ENCODE measurements at places on chromosomes 2 and 18.

GRCh38 chr2:238895891-238896600, 48.2 kb downstream of the TWIST2 start:
- no peak for DNase-seq

GRCh38 chr18:57854726-57855125, 51.6 kb upstream of the ATP8B1 start:
- no peak for DNase-seq

DNA sequence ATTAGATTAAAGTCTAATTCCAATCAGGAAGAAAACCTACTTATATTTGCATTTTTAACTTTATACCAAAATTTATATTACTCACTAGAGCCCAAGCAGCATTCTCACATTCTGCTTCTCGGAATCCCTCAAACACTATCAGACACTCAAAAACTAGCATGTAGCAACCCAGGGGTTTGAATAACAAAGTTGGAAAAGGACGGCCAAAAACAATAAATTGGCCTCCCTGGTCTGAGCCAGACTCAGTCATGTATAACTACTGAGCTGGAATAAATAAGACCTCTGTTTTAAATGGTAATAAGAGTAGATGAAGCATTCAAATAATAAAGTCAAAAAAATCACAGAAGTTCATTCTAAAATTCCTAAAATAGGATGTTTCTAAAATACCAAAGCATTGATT, 290.9 kb downstream of the IRS1 start:
- DNase-seq = no peak

- no peak for DNase-seq
Measured at GRCh38 chr18:76169733-76170132, 325.3 kb downstream of the ZNF516 start.

DNA sequence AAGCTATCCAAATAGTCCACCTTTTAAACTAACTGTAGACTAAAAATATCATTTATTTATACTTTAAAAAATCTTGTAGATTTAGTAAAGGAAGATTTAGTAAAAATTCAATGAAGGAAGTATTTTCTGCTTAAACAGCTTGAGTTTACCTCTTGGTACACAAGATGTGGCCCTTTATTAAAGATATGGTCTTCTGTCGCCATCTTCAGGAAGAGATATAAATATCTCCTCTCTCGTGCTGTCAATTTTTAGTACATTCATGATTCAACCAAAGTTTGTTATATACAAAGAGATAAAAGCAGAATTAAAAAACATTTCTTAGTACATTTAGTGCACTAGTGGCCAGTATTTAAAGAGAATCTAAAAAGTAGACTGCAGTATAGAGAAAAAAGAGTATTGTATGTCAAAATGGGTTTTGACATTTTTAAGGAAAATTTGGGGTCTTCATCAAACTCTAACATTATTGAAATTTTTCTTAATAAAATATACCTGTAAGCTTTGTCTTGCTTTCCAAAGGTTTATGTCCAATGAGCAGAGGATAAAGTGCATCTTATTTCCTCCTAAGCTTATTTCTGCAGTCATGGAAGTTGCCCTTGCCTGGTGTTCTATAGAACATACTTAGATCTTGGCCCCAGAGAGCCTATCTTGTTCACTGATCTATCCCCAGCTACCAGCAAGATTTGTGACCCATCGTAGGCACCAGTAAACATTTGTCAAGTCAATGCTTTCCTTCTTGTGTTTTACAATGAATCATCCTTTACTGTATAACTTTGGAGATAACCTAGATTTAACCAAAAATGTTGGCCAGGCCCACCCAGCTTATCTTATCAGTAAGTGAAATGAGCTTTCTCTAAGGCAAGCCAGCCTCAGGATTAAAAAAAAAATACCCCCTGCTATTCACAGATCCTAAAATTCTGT, 18.5 kb upstream of the EML6 start:
- no peak for DNase-seq

DNA sequence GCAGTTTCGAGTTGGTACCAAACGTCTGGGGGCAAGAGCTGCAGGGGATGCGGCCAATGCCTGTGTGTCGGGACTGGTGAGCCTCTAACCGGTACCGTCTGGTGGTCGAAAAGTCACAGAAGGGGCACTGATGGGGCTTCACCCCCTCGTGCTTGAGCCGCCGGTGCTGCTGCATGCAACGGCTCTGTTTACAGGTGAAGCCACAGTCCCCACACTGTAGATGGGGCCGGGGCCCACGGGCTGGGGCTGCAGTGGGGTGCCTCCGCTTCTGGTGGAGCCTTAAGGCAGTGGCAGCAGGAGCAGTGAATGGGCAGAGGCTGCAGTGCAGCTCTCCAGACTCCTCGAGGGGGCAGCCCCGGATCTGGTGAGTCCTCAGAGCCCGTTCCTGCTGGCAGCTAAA, 16.6 kb downstream of the ZNF142 start:
- no peak for DNase-seq

DNA sequence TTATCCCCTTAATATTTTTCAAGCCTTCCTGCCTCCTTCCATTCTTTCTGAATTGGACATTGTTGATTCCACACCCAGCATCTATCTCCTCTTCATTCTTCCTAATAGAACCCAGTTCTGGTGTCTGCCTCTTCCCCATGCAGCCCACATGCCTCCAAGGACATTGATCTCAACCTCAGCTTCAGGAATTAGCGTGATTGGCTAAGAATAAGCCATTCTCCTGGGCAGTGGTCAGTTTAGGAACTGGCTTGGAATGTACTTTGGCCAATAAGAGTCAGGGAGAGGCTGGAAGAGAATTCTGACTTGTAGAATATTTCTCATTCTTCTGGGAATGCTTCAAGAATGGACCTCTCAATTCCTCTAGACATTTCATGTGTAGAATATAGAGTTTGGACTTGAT, 25.9 kb upstream of the GCC2 start:
- no peak for DNase-seq

DNA sequence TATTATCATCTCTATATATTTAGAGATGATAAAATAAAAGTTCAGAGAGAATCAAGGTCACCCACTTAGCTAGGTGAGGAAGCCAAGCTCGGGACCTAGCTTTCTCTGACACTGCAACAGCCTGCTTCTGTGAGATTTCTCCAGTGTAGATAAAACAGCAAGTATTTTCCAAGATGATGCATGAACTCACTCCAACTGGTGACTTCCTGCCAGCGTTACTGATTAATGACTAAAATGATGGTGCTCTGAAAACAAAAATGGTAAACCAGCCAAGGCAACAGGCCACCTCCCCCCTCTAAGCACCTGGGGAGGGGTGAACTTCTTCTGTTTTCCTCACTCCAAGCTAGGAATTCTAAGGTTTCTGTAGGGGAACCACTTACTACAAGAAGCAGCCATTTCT, 510.2 kb upstream of the ID2 start:
- DNase-seq = no peak

DNA sequence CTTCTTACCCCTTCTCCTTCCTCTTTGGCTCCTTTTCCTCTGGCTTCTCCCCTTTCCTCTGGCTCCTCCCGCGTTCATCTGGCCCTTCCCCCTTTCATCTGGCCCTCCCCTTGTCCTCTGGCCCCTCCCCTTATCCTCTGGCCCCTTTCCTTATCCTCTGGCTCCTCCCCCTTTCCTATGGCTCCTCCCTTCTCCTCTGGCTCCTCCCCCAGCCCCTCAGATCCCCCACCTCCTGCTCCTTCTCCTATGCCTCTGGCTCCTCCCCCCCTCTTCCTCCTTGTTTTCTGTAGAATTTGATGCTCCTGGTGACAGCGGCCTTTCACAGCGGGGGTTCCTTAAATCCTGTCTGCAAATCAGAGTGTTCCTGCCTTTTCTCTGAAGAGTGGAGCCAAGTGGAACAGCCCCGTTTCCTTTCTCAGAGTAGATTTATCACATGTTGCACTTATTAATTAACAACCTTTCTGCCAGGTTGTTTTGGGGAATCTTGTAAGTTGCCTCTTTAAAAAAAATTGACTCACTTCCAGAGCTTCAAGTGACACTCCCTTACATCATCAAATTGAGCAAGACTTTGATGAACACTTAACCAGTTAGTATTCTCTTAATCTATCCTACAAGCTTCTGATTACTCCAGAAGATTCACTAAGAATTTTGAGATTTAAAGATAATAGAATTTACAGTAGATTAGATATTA, 27.9 kb downstream of the FABP1 start:
- DNase-seq = no peak

- DNase-seq = no peak
Measured at GRCh38 chr2:231385429-231385828, 10.1 kb upstream of the B3GNT7 start.

Measured in activated naive CD4-positive, alpha-beta T cell treated with anti-CD3 and anti-CD28 coated beads, Interleukin-2, amount 50 U/mL, for 72 hours (primary cell).